ENCODE measurements at places on chromosomes 6 and 20.

DNA sequence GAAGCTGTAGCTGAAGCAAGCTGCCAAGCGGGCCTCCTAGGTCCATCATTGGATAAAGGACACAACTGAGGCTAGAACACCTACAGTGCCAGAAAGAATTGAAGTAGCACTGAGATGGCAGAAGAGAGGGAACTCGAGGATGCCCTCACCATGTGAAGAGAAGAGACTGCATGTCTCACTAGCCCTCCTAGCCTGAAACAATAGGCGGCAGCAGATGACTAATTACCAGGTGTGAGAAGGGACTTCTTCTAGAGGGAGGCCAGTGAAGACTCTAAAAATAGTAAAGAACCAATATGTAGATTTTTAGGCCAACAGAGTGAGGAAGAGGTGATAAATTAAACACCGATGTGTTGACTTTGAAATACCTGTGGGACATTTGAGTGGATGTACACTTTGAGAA, 50.3 kb downstream of the LGSN start:
- DNase-seq = no peak

DNA sequence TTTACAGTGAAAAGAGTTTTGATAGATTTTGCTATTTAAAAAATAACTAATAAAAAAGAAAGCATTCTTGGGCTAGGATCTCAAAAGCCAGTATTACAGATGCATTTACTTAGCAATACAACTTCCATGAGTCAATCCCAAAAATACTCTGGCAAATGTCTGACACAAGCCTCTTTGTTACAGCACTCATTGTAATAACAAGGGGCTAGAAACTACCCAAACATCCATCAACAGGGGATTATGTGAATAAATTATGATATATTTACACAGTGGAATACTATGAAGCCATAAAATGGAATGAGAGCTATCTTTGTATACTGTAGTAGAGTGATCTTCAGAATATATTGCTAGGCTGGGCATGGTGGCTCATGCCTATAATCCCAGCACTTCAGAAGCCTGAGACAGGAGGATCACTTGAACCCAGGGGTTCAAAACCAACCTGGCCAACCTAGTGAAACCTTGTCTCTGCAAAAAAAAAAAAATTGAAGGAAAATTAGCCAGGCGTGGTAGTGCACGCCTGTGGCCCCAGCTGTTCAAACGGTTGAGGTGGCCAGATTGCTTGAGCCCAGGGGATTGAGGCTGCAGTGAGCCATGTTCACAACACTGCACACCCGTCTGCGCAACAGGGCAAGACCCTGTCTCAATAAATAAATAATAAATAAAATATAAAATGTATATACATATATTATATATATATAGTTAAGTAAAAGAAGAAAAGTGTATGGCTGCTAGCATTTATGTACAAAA, 34.7 kb upstream of the TOP1 start:
- no peak for DNase-seq

GRCh38 chr6:167711768-167712730, 114.7 kb upstream of the AFDN start:
- no peak for DNase-seq

GRCh38 chr6:53547811-53548496, 3.1 kb upstream of the GCLC start:
- peak; percentile 94 for DNase-seq

GRCh38 chr6:46453216-46453615, 38.0 kb downstream of the RCAN2 start:
- peak; percentile 62 for DNase-seq

- no peak for DNase-seq
These were observed 18.1 kb downstream of the ELMO2 start for GRCh38 chr20:46388201-46388836.

DNA sequence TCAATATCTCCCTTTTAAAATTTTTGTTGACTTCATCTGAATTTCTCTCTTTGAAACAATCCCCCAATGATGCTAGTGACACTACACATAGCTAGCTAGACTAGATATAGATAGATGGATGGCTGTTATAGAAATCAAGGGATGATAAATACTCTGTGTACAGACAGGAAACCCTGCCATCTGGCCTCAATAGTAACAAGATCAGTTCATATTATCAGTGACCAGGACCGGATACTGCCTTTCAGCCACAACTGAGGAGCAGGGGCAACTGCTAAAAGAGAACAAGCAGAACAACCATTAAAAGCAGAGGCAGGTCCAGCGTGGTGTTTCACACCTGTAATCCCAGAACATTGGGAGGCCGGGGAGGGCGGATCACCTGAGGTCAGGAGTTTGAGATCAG, 118.3 kb upstream of the FAM184A start:
- DNase-seq = no peak

GRCh38 chr6:168804331-168804730, 363.3 kb downstream of the SMOC2 start:
- no peak for DNase-seq

GRCh38 chr6:89956182-89956581, 61.9 kb downstream of the GJA10 start:
- DNase-seq = no peak

- no peak for DNase-seq
These were observed 26.7 kb upstream of the TMEM14A start for GRCh38 chr6:52644253-52644652.

- no peak for DNase-seq
These were observed 50.3 kb upstream of the SLC22A16 start for GRCh38 chr6:110526726-110527125.

DNA sequence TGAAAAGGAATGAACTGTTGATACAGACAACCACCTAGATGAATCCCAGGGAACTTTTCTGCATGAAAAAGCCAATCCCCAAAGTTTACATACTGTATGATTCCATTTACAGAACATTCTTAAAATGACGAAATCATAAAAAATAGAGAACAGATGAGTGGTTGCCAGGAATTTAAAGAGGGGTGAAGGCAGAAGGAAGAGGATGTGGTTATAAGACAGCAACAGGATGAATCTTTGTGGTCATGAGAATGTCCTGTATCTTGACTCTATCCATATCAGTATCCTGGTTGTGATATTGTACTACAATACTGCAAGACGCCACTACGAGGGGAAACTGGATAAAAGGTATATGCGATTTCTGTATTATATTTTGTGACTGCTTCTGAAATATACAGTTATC, 70.1 kb upstream of the EMILIN3 start:
- DNase-seq = no peak

DNA sequence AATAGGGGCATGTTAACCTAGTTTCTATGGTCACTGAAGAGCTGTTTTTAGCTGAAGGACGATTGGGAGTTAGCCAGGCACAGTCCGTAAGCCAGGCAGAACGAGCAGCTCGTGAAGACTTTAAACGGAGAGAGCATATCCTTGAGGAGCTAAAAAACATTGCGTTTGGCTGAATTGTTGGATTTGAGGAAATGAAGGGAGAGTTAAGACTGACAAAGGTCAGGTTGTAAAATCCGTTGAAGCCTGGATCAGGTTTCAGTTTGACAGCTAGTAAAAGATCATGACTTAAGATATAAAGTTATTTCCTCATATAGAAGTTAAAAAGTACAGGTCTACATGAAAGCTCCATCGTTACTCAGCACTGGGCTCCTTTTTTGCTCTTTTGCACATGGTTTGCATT, 2.8 kb downstream of the DBNDD2 start:
- no peak for DNase-seq

GRCh38 chr6:21115111-21115510, 478.4 kb upstream of the SOX4 start:
- DNase-seq = peak; percentile 9

GRCh38 chr6:167653561-167653960, 173.2 kb upstream of the AFDN start:
- no peak for DNase-seq

DNA sequence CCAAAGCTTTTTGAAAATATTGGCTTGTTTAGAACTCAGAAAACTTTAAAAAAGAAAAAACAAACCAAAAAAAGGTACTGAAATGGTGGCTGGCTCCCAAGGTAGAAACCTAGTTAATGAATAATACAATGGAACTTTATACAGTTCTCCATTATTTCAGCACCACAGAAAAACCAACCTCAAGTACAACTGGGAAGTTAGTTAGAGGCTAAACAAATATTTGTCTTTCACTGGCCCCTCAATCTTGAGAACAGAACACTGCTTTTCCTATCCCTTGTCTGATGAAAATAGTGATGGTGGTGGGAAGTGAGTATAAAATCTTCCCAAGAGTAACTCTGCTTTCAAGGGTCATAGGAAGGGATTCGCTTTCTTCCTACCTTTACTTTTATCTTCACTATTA, 126.5 kb downstream of the REV3L start:
- no peak for DNase-seq
